Smooth muscle cell of the coronary artery (primary cell): ENCODE measurements at places on chromosomes 1 and 21. TPM values are rescaled to one million over a fixed set of nuclear protein-coding genes. Genes with fewer than 3 reads are reported as not detected.

Gene EPS8L3
- total RNA-seq = not detected in 2 replicates

Gene PCP4
- total RNA-seq = not detected in 2 replicates

Gene TAL1
- total RNA-seq = 0.12 and 0.45 TPM in 2 replicates

Gene MYBPH
- 0.35 TPM in 1 of 2 replicates, not detected in the other for total RNA-seq

Gene PLA2G2D
- total RNA-seq = not detected in 2 replicates

Gene TP73
- not detected in 2 replicates for total RNA-seq

Gene NKAIN1
- total RNA-seq = 0.08 TPM in 1 of 2 replicates, not detected in the other

Gene C1orf185
- not detected in 2 replicates for total RNA-seq

Gene TPTE
- not detected in 2 replicates for total RNA-seq

Gene LMX1A
- total RNA-seq = not detected in 2 replicates

Gene RPTN
- 0.70 TPM in 1 of 2 replicates, not detected in the other for total RNA-seq

Gene DCST1
- total RNA-seq = not detected in 2 replicates

Gene YBX1
- 851 and 971 TPM in 2 replicates for total RNA-seq

Gene CR1
- total RNA-seq = not detected in 2 replicates

Gene CYP4B1
- total RNA-seq = not detected in 2 replicates

Gene TTLL7
- 3.2 and 8.7 TPM in 2 replicates for total RNA-seq

Gene RNF186
- not detected in 2 replicates for total RNA-seq

Gene PTGFR
- total RNA-seq = 7.8 and 58.9 TPM in 2 replicates

Gene S100A9
- total RNA-seq = not detected in 2 replicates

Gene SON
- 67.6 and 96.1 TPM in 2 replicates for total RNA-seq

Gene SERPINC1
- not detected in 2 replicates for total RNA-seq

Gene OR10T2
- total RNA-seq = not detected in 2 replicates

Gene COL11A1
- 0.45 and 6.7 TPM in 2 replicates for total RNA-seq

Gene PDZK1IP1
- total RNA-seq = 0.60 TPM in 1 of 2 replicates, not detected in the other

Gene OR14K1
- not detected in 2 replicates for total RNA-seq

Gene KIF17
- total RNA-seq = 0.23 and 0.82 TPM in 2 replicates

Gene KAZN
- total RNA-seq = 1.4 and 10.9 TPM in 2 replicates

Gene PCSK9
- total RNA-seq = 0.23 and 0.90 TPM in 2 replicates

Gene HJV
- total RNA-seq = not detected in 2 replicates

Gene SPRR2E
- not detected in 2 replicates for total RNA-seq

Gene KRTAP11-1
- not detected in 2 replicates for total RNA-seq

Gene DMBX1
- not detected in 2 replicates for total RNA-seq

Gene PANK4
- 12.5 and 16.0 TPM in 2 replicates for total RNA-seq

Gene ANGPTL7
- 0.23 TPM in 1 of 2 replicates, not detected in the other for total RNA-seq
